Forelimb muscle (tissue), 1 donor: ENCODE measurements at places on chromosomes 2 and 18.

- DNase-seq, result no peak
These were observed 76.0 kb upstream of the DSG1 start for GRCh38 chr18:31241900-31242409.

GRCh38 chr18:26540043-26540628 is 8.2 kb downstream of the KCTD1 start:
- no peak for DNase-seq

GRCh38 chr2:77025714-77026113 is 496.5 kb downstream of the LRRTM4 start:
- no peak for DNase-seq

GRCh38 chr2:74877376-74877775 is 43.4 kb downstream of the HK2 start:
- no peak for DNase-seq

- no peak for DNase-seq
These were observed 5.1 kb downstream of the ACTG2 start for GRCh38 chr2:73897934-73898333.

GRCh38 chr18:49441338-49441938 is 19.0 kb downstream of the DYM start:
- no peak for DNase-seq

GRCh38 chr2:655626-656025 is 21.6 kb downstream of the TMEM18 start:
- DNase-seq, result no peak

- DNase-seq, result no peak
These were observed 193.1 kb downstream of the RIT2 start for GRCh38 chr18:42922363-42922762.

GRCh38 chr18:54280220-54280569 is 10.9 kb downstream of the POLI start:
- DNase-seq, result no peak

DNA sequence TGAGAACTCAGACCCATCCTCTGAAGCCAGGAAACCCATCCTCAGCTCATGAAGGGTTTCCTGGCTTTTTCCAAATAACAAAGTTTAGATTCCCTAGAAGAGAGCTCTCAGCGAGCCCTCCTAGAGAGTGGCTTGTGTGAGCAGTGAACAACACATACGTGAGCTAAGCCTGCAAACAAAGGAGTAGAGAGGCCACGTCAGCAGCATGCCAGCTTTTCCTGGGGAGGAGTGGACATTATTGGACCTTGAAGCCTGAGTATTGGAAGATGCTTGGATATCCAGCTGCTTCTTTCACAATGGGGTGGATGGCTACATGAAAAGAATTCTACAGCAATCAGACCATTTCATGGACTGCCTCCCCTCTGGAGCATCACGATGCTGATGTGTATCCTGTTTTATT is 21.1 kb downstream of the KIF5C start:
- DNase-seq, result no peak

DNA sequence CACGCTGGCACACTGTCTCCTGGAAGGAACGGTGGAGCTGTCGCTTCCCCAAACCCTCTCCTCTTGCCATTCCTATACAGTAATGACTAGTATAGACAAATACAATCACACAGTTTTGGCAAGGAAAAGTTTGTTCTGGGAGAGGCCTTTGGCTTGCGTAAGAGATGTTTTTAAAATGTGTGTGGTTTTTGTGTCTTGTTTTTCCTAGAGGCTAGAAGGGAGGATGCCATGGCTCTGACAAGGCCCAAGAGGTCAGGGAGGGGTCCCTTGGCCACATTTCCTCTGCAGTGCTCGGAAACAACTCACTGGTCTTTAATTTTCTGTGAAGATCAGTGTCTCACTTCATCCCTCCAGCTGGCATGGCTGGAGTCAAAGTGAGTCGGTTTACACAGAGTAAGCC is 195.9 kb downstream of the SH3RF3 start:
- DNase-seq, result peak; percentile 44

GRCh38 chr18:26911840-26912239 is 46.3 kb upstream of the AQP4 start:
- no peak for DNase-seq

- no peak for DNase-seq
These were observed 248.7 kb downstream of the ZNF385B start for GRCh38 chr2:179612591-179613298.

GRCh38 chr2:88671786-88672427 is 19.6 kb upstream of the RPIA start:
- DNase-seq, result no peak

GRCh38 chr2:23118313-23118712 is 266.7 kb upstream of the KLHL29 start:
- DNase-seq, result no peak

DNA sequence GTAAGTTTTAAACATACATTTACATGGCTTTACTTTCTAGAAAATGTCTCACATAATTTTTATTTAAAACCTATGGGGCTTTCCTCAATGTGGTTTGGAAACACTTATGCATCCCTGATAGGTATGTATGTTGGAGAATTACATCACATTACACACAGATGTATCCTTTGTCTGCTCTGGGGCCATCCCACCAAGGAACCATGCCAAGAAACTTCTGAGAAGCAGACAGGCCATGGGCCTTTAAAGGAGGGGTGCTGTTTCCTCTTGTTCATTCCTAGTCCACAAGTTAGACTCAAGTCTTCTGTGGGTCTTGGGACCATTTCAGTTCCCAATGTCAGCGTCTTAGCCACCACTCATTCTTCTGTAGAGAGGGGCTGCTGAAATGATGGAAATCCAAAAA is 162.0 kb upstream of the SETBP1 start:
- no peak for DNase-seq

- no peak for DNase-seq
These were observed 46.9 kb downstream of the UXS1 start for GRCh38 chr2:106147159-106147558.

- no peak for DNase-seq
These were observed 20.1 kb downstream of the TMEM17 start for GRCh38 chr2:62485761-62486438.

GRCh38 chr2:118095610-118096009 is 7.3 kb downstream of the INSIG2 start:
- no peak for DNase-seq

GRCh38 chr2:28263690-28264089 is 129.0 kb upstream of the FOSL2 start:
- no peak for DNase-seq

- DNase-seq, result no peak
These were observed 785.5 kb upstream of the RAB6C start for GRCh38 chr2:129193961-129194360.

DNA sequence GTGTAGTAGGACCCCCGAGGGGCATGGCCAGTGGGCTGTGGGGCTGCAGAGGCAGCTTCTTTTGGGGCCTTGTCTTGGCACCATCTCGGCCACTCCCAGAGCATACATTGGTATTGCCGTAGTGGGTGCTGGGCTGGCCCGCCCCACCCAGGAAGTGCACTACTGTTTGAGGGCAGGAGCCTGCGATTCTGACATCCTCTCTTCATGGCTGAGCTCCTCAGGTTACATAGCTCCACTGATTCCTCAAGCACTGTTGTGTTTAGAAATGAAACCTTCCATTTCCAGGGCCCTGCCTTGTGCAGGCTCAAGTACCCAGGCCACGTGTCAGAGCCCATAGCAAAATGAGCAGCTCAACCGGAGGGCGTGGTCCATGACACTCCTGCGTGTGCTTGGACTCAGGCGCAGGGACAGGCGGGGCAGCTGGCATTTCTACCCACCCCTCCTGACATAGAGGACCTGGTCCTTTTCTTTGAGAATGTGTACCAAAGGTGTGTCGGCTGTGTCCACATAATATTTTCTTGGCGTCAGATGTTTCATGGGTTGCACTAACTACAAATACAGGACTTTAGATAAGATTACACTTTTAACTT is 67.9 kb downstream of the DGKD start:
- no peak for DNase-seq

GRCh38 chr18:62571037-62571436 is 48.2 kb downstream of the ZCCHC2 start:
- DNase-seq, result no peak

GRCh38 chr2:205563646-205564045 is 118.7 kb upstream of the NRP2 start:
- no peak for DNase-seq

- DNase-seq, result no peak
These were observed 28.1 kb upstream of the THOC1 start for GRCh38 chr18:295756-296490.

- no peak for DNase-seq
These were observed 156.5 kb downstream of the ARL6IP6 start for GRCh38 chr2:152874955-152875354.

DNA sequence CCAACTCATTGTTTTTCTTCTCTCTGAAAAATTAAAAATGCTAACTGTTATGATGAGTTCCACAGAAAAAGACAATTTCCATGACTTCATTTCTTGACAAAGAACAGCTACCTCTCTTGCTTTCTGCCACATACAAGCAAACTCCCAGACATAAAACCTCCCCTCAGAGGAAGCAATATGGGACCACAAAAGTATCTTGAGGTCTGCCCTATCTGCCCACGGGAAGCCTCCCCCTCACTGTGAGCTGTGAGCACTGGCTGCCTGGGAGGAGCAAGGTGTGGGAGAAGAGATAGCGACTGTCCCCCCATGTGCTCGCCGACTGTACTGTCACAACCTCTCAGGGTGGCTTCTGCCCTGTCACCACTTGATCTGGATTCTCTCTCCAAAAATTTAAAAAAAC is 69.7 kb upstream of the NRP2 start:
- no peak for DNase-seq

DNA sequence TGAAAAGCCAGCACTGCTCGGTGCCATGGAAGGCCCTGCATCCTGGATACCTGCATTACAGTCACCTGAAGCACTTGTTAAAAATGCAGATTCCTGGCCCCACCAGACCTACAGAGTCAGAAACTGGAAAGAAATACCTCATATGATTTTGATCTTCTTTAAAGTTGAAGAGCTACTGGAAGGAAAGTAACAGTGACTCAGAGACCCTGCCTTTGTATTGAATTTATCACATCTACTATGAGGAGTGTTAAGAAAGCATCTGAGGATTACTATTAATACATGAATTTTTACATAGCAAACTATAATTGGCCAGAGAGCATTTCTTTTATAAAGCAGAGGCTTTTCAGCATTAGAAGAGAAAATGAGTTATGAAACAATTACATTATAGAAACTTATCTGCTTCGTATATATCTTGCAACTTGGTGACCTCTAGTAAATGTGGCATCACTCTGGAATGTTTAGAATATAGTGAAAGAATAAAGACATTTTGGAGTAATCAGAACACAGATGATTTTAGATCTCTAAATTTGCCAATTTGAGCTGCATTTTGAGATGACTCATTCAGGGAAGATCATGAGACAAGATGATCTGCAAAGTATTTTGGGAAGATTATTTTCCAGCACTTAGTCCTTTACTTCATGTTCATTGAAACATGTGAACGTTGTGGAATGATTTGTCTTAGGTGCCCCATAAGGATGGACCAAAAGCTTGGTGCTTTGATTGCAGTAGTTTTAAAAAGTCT is 12.2 kb downstream of the PTPRM start:
- DNase-seq, result no peak

DNA sequence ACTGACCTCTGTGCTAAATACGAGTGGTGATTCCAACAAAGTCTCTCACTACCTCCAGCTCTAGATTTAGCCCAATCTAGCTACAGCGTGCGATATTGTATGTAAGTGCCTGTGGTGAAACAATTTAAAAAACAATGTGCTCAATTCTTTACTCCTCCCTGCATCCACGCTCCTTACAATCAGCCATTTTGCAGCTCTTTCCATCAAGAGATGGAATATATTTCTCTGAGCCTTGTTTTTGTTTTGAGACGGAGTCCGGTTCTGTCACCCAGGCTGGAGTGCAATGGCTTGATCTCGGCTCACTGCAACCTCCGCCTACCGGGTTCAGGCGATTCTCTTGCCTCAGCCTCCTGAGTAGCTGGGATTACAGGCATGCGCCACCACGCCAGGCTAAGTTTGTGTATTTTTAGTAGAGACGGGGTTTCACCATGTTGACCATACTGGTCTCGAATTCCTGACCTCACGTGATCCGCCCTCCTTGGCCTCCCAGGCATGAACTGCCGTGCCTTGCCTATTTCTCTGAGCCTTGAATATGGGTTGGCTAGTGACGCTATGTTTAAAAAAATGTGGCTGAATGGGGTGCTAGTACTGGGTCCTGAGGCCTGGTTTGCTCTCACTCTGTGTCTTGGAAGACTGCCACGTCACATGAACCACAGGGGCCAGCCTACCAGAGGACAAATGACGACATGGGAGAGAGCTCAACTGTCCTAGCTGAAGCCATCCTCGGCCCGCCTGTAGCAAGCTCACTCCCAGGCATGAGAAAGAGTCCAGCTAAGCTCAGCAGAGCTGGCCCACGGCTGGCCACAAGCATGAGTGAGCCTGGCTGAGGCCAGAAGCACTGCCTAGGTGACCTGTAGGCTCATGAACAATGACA is 14.8 kb downstream of the WDFY1 start:
- no peak for DNase-seq

DNA sequence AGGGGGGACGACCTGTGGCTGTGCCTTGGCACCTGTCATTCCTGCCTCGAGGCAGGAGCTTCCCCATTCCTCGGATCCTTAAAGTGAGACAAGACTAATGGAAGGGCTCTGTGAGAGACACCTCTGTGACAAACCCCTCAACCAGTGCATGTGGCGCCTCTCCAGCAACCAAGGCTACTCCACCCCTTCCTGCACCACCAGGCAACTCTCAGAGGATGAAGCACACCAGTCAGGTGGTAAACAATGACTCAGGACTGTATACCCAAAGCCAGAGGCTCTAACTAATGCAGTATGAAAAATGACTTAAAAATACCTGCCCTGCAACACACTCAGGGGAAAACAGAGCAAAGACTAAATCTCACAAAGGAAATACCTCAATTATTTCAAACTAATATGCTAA is 136.9 kb downstream of the UXS1 start:
- DNase-seq, result no peak

DNA sequence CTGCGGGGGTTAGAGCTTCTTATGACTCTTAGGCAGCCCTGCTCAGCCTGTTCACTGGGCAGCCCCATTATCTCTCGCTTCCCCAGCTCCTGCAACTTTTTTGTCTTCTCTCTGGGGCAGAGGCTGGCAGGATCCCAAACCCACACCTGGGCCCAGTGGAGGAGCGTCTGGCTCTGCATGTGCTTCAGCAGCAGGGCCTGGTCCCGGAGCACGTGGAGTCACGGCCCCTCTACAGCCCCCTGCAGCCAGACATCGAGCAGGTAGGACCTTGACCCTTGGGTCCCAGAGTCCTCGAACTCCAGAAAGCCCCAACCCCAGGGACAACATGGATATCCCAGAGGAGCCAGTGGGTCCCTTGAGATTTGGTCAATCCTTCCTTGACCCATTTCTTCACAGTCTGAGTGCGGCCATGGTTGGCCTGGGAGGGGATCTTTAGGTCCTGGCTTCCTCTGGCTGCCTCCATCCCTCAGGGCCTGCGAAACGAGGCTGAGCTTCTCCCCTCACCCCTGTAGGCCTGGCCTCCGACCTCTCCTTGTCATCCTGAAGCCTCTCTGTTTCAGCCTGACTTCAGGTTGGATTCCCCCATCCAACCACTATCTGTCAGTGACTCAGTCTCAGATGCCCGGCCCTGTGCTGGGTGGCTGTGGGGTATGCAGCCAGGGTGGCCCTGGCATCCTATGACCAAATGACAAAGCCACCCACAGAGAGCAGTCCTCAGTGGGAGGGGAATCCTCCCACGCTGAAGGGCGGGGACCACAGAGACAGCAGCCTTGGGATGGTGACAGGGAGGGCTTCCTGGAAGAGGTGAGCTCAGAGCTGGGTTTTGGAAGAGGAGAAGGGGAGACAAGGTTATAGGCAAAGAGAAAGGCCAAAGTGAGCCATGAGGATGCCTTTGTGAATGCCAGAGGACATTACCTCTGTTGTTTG is 214.2 kb downstream of the DYSF start:
- DNase-seq, result no peak
